Testis (tissue), 5 donors: ENCODE measurements at places on chromosomes 16 and 17. TPM values are rescaled to one million over a fixed set of nuclear protein-coding genes. Genes with fewer than 3 reads are reported as not detected.

Gene CACNA1G
- polyA plus RNA-seq: 1.7 TPM

Gene ASPA
- polyA plus RNA-seq: 16.1 TPM

Gene TLCD2
- 1.1 TPM for polyA plus RNA-seq

Gene CALB2
- 53.2 TPM for polyA plus RNA-seq

Gene HSPB9
- polyA plus RNA-seq: 12.9 TPM

Gene SDR42E2
- 1.4 TPM for polyA plus RNA-seq

Gene SLFN12
- polyA plus RNA-seq: 2.6 TPM

Gene RAB11FIP4
- polyA plus RNA-seq: 104 TPM

Gene ST6GALNAC1
- 11.9 TPM for polyA plus RNA-seq

Gene CASKIN2
- polyA plus RNA-seq: 16.9 TPM

Gene MYH1
- 3.0 TPM for polyA plus RNA-seq

Gene CHST4
- polyA plus RNA-seq: 0.32 TPM

Gene NACA2
- polyA plus RNA-seq: 129 TPM

Gene SMCR8
- polyA plus RNA-seq: 20.3 TPM

DNA sequence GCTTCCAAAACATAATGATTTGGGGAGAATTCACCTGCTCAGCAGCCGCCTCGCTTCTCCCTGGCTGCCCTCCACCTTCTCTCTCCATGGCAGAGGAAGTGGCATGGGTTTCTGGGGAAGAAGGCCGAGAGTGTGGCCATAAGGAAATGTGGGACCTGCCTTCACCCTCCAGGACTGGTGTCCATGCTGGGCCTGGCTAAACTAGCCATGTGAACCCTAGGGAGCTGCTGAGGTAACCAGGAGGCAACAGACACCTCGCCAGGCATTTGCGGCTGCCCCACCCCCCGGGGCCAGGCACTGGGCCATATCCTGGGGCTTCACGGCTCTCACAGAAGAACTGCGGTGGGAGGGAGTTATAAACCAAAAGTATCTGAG is 9.9 kb upstream of the CMTM4 start:
- no peaks in the 10 kb centered on the region for H3K36me3 ChIP-seq
- peaks cover 13% of the 10 kb centered on the region for H3K4me1 ChIP-seq
- H3K27me3 ChIP-seq: no peaks in the 10 kb centered on the region
- no peak for DNase-seq
- H3K4me3 ChIP-seq: no peak overlapping the region

- no peak for DNase-seq
- H3K27ac ChIP-seq: no peak overlapping the region
- peaks cover 11% of the 10 kb centered on the region for H3K4me1 ChIP-seq
- H3K36me3 ChIP-seq: no peaks in the 10 kb centered on the region
Measured at GRCh38 chr16:78956859-78957258, 643.7 kb downstream of the MAF start.

DNA sequence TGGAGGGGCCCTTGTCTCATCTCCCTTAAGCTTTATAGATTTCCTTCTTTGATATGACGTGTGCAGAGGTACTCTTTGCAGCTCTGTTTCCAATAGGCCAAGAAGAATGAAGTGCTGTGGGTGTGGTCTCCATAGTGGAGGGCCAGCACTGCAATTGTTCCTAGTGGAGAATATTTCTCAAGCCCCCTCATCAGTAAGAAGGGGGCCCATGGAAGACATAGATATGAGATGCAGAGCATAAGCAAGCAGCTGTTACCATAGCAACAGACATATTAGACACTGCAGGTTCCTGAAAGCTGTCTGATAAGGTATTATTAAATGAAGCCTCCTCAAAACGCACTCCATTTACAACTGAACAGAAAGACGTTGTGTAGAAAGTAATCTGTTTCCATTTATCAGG is 240.7 kb downstream of the ZFHX3 start:
- peaks cover 1% of the 10 kb centered on the region for H3K4me1 ChIP-seq
- no peak overlapping the region for H3K27ac ChIP-seq
- H3K4me3 ChIP-seq: no peak overlapping the region
- no peaks in the 10 kb centered on the region for H3K27me3 ChIP-seq

GRCh38 chr17:68033636-68034451 is 1.7 kb upstream of the KPNA2 start:
- H3K27ac ChIP-seq: no peak overlapping the region
- no peak overlapping the region for H3K4me3 ChIP-seq
- no peaks in the 10 kb centered on the region for H3K36me3 ChIP-seq
- no peaks in the 10 kb centered on the region for H3K4me1 ChIP-seq
- H3K27me3 ChIP-seq: no peaks in the 10 kb centered on the region

- no peaks in the 10 kb centered on the region for H3K4me1 ChIP-seq
- no peaks in the 10 kb centered on the region for H3K27me3 ChIP-seq
- no peaks in the 10 kb centered on the region for H3K36me3 ChIP-seq
- no peak for DNase-seq
Measured at GRCh38 chr16:88844419-88845036, 12.2 kb downstream of the GALNS start.

- H3K36me3 ChIP-seq: no peaks in the 10 kb centered on the region
- no peak overlapping the region for H3K27ac ChIP-seq
- H3K4me3 ChIP-seq: no peak overlapping the region
Measured at GRCh38 chr16:83969771-83970429, 1.9 kb downstream of the NECAB2 start.

GRCh38 chr16:53912155-53912554 is 208.2 kb downstream of the FTO start:
- no peak for DNase-seq
- H3K4me1 ChIP-seq: peaks cover 11% of the 10 kb centered on the region
- no peaks in the 10 kb centered on the region for H3K27me3 ChIP-seq
- no peak overlapping the region for H3K27ac ChIP-seq
- no peak overlapping the region for H3K4me3 ChIP-seq

- DNase-seq: no peak
- H3K27me3 ChIP-seq: no peaks in the 10 kb centered on the region
- H3K27ac ChIP-seq: no peak overlapping the region
- H3K4me3 ChIP-seq: no peak overlapping the region
Measured at GRCh38 chr16:17963185-17963836, 373.2 kb downstream of the NPIPA8 start.

DNA sequence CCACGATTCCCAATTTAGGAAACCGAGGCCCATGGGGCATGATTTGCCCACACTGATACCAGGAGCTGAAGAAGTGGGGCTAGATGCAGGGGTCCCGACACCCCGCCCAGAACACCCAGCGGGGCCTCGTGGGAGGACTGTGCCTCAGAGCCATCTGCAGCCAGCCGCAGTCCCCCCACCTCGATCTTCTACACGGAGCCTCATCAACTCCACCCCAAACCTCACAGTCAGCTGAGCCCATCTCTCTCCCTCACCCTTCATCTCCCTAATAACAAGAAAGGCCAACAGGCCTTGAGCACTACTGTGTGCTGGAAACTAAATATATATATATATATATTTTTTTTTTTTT is 4.2 kb downstream of the ITGAE start:
- H3K4me1 ChIP-seq: peaks cover 12% of the 10 kb centered on the region
- DNase-seq: no peak
- no peaks in the 10 kb centered on the region for H3K27me3 ChIP-seq

- H3K27me3 ChIP-seq: no peaks in the 10 kb centered on the region
- H3K36me3 ChIP-seq: no peaks in the 10 kb centered on the region
- DNase-seq: no peak
- H3K27ac ChIP-seq: peak overlapping the region; percentile 73
- H3K4me1 ChIP-seq: peaks cover 8% of the 10 kb centered on the region
Measured at GRCh38 chr17:75013092-75013559, 656 bp downstream of the MRPL58 start.

DNA sequence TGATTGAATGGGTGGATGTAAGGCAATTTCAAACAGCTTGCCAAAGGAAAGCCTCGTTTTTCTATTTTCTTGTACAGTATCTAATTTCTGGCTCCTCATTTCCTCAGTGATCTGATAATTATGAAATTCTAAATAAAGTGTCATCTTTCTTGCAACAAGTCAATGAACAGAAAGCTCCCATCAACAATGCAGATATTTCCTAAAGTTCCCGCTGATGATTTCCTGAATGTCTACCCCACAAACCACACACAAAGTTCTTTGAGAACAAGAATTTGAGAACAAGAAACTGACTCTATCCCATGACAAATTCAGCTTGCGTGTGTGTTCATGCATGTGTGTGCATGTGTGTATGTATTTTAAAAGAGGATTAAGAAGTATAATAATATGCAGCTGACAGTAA is 35.2 kb downstream of the SKAP1 start:
- no peak overlapping the region for H3K27ac ChIP-seq
- DNase-seq: no peak
- H3K4me3 ChIP-seq: no peak overlapping the region
- H3K4me1 ChIP-seq: no peaks in the 10 kb centered on the region

DNA sequence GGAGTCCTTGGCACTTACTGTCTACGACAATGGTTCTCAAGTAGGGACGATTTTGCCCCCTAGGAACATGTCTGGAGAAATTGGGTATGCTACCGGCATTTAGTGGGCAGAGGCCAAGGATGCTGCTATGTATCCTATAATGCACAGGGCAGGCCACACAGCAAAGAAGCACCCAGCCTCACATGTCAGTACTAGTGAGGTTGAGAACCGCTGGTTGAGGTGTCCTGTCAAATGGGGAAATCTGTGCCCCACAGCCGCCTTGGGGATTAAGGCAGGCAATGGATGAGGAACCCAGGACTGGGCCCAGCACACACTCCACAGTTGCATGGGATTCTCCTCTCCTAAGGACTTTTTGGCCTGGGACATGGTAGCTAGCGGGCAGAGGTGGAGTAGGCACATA is 86.7 kb upstream of the TOB1 start:
- no peak overlapping the region for H3K4me3 ChIP-seq
- DNase-seq: no peak
- peaks cover 37% of the 10 kb centered on the region for H3K4me1 ChIP-seq
- H3K27ac ChIP-seq: no peak overlapping the region

- H3K4me1 ChIP-seq: peaks cover 16% of the 10 kb centered on the region
- H3K4me3 ChIP-seq: peak within 1 kb of the TSS; percentile 29
- H3K27ac ChIP-seq: no peak within 1 kb of the TSS
- no peaks in the 10 kb centered on the region for H3K36me3 ChIP-seq
- H3K27me3 ChIP-seq: no peaks in the 10 kb centered on the region
- peak; percentile 65 for DNase-seq
Measured at GRCh38 chr17:41734139-41734948, at the start of gene HAP1. HAP1 (minus strand) TSS chr17:41734643; CDS start chr17:41734634, 9 bp downstream.

GRCh38 chr17:34442387-34443111 is 79.5 kb upstream of the CCL1 start:
- H3K4me1 ChIP-seq: no peaks in the 10 kb centered on the region
- no peaks in the 10 kb centered on the region for H3K27me3 ChIP-seq
- H3K27ac ChIP-seq: no peak overlapping the region
- H3K36me3 ChIP-seq: no peaks in the 10 kb centered on the region
- H3K4me3 ChIP-seq: no peak overlapping the region

GRCh38 chr16:48734220-48734619 is 124.2 kb upstream of the N4BP1 start:
- no peaks in the 10 kb centered on the region for H3K36me3 ChIP-seq
- H3K27me3 ChIP-seq: no peaks in the 10 kb centered on the region
- no peaks in the 10 kb centered on the region for H3K4me1 ChIP-seq
- no peak overlapping the region for H3K27ac ChIP-seq

- DNase-seq: no peak
- H3K4me1 ChIP-seq: no peaks in the 10 kb centered on the region
- no peaks in the 10 kb centered on the region for H3K36me3 ChIP-seq
- H3K4me3 ChIP-seq: peak overlapping the region; percentile 39
- no peak overlapping the region for H3K27ac ChIP-seq
Measured at GRCh38 chr16:28062847-28063521, 530 bp downstream of the GSG1L start.

DNA sequence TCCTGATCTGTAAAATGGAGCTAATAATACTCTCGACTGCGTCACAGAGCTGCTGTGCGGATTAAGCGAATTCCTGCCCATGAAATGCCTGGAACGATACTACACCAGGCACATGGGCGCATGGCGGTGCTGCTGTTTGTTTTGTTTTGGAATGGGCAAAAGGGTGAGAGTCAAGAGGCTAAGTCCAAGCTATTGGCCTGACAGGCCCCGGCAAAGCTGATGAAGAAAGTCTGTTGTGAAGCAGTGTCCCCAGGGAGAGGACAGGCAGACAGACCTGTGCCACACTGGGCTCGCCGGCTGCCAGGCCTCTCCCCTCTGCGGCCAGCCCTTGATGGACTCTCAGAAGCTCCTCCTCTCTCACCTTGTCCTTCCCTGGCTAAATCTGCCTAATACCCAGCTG is 31.3 kb upstream of the RASD1 start:
- no peak for DNase-seq
- H3K27me3 ChIP-seq: no peaks in the 10 kb centered on the region
- peaks cover 41% of the 10 kb centered on the region for H3K4me1 ChIP-seq
- no peak overlapping the region for H3K4me3 ChIP-seq
- H3K36me3 ChIP-seq: no peaks in the 10 kb centered on the region
- H3K27ac ChIP-seq: no peak overlapping the region

- H3K4me3 ChIP-seq: no peak overlapping the region
- no peaks in the 10 kb centered on the region for H3K4me1 ChIP-seq
Measured at GRCh38 chr16:48081656-48082055, 74.1 kb downstream of the ABCC12 start.

DNA sequence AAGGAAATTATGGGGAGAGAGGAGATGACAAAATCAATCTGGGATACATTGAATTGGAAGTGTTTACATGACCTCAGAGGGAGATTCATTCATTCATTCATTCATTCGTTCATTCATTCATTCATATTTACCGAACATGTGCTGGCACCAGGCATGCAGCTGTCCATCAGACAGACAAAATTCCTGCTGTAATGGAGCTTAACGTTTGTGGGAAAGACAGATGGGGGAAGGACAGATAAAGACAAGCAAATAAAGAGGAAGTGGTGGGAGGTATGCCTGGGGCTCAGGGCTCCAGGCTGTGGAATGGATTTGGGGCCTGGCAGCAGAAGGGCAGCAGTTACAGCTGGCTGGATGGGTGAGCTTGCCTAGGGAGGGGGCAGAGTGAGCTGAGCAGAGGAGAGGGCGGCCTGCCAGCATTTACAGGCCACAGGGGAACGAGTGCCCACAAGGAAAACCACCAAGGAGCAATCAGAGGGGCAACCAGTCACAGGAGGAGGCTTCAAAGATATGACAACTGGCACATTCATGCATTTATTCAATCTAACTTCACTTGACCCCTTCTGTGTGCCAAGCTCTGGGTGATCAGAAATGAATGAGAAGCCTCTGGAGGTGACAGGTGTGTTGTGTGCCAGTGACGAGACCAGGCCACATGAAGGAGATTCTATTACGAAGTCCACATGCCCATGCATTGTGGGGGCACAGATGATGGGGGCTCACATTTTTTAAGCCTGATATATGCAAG is 48.5 kb downstream of the ARHGAP27 start:
- H3K36me3 ChIP-seq: no peaks in the 10 kb centered on the region
- DNase-seq: no peak
- H3K4me3 ChIP-seq: no peak overlapping the region
- no peak overlapping the region for H3K27ac ChIP-seq
- H3K4me1 ChIP-seq: no peaks in the 10 kb centered on the region

DNA sequence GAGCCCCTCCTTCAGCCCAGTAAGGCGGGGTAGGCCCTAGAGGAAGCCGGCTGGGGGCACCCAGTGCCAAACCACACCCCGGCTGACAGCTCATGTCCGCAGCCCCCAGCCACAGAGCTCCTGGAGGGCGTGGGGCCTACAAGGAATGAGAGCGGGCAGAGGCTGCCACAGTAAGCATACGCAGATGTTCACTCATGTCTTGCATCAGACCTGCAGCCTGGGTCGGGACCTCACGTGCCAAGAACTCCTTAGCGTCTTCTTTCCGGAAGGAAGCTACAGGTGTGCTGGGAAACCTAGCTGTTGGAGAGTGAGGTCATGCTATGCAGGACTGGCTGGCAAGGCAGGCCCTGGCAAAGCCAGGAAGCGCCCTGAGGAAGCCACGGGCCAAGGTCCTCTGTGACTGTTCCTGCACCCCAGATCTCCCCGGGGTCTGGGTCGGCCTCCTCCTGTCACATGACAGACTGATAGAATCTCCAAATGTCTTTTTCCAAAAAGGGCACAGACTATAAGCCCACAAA is 1.6 kb downstream of the ZNF598 start:
- H3K36me3 ChIP-seq: no peaks in the 10 kb centered on the region
- no peak overlapping the region for H3K27ac ChIP-seq
- peaks cover 47% of the 10 kb centered on the region for H3K4me1 ChIP-seq
- H3K27me3 ChIP-seq: no peaks in the 10 kb centered on the region
- H3K4me3 ChIP-seq: no peak overlapping the region
